NCI-H1417 treated with DMSO at 0.1 percent for 48 hours (cell line): ENCODE measurements at places on chromosomes 1 and 21.

GRCh38 chr1:201050515-201051277 is 27.2 kb upstream of the KIF21B start:
- no peak for DNase-seq

GRCh38 chr1:24180676-24181075 is 6.4 kb downstream of the IFNLR1 start:
- DNase-seq = no peak

GRCh38 chr1:5750186-5751162 is 241.8 kb downstream of the NPHP4 start:
- no peak for DNase-seq

DNA sequence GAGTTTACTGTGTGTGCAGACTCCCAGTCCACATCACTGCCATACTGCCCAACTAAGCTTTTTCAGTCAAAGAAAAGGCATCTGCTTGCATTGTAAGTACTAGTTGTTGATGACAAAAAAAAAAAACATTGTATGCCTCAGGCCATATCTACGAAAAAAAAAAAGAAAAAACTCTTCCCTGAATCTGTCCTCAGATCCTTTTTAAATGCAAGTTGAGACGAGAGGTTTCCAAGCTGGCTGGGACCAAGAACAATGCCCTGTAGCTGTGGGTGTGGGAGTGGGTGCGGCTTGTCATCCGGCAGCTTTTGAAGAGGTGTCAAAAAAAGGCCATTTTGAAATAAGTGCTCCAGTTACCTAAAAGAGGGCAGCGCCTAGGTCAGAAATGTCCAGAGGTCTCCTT is 29.2 kb upstream of the HHAT start:
- DNase-seq = no peak

DNA sequence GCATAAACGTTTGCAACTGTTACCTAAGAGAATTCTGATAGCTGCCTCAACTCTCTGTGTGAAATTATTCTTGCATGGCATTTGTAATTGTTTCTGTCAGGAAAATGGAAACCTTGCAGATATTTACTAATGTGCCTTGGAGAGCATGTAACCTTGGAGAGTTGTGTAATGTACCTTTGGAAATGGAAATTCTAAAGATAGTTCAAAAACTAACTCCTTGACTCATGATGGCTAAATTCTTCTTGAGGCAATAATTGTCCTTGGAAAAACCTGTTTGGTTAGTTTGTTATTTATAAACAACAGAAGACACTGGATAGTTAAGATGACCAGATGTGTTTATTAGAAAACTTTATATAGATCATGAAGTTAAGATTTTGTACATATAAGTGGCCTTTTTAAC is 1033.8 kb downstream of the PLA2G4A start:
- DNase-seq = no peak

DNA sequence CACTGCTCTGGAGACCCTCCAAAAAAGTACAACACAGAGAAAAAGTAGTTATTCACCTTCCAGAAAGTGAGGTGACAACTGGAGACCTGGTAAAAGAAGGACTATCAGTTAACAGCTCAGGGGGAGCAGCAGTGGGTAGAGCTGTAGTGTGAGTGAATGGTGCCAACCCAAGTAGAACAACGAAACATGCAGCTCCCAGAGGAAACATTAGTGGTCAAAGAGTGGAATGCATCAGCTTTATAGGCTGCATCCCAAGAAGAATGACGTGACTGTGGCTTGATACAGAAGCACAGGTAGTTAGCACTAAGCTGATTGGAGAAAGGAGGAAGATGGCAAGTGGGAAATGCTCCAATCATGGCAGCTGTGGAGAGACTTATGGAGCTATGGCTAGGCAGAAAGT is 275.7 kb upstream of the CAMK1G start:
- no peak for DNase-seq

- DNase-seq = no peak
These were observed 11.2 kb upstream of the GSTM4 start for GRCh38 chr1:109644670-109645069.

DNA sequence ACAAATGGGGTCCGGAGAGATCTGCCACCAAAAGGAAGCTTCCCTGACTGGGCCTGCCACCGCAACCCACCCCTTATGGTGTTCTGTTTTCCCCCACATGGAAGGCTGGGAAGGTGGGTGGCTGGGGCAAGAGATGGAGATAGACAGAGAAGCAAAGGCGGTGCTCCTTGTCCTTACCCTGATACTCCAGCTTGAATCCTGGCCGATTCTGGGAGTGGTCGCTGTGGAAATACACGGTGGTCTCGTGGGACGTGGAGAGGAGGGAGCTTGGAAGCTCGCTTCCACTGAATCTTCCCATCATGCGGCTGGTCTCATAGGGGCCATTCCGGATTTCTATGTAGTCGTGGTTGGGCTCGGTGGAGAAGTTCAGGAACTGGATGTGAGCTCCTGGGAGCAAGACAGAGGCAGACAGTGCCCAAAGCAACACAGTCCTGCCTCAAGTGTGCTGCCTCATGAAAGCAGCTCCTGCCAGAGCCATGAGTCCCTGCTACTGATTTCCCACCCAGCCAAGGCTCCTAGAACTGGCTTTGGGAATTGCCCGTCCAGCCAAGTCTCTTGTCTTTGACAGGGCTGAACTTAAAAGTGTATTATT is 138.5 kb downstream of the ZSCAN20 start:
- DNase-seq = no peak

DNA sequence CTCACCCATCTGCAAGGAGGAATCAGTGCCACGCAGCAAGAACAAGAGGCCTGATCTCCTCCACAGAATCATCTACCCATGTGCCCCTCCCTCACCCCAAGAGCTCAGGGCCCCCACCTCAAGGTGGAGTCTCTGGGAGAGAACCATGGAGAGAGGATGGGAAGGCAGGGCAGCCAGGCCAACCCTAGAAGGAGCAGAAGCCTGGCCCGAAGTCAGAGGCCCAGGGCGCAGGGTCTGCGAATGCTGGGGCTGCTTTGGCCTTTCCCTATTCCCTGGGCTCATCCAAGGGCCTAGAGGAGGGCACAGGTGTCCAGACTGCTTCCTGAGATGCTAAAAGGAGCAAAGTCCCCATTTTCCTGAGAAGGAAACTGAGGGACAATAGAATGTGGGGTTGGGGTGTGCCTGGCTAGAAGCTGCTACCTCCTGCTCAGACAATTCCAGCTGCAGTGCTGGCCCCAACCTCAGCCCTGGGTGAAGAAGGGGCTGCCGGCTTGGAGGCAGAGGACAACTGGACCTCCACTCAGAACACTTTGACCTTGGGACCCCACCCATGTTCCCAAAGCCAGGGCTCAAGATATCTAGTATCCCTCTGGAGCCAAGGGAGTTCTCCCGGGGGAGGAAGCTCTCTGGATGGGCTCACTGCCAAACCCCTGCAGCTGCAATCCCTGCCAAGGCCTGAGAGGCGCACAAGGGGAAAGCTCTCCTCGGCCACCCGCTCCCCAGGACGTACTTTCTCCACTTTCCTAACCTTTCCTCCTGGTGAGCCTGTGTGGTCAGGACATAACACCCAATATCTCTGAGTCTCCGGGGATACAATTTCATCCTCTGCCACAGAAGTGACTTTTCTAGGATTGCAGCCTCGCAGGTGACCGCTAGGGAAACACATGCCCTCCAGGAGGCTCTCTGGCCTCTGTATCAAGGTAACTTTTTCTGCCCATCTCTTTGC is 16.6 kb upstream of the LEMD1 start:
- DNase-seq = no peak
